ENCODE measurements at places on chromosomes 6 and 20.
A peak's percentile ranks its signal among the peaks of the same experiment; 100 is the strongest.

DNA sequence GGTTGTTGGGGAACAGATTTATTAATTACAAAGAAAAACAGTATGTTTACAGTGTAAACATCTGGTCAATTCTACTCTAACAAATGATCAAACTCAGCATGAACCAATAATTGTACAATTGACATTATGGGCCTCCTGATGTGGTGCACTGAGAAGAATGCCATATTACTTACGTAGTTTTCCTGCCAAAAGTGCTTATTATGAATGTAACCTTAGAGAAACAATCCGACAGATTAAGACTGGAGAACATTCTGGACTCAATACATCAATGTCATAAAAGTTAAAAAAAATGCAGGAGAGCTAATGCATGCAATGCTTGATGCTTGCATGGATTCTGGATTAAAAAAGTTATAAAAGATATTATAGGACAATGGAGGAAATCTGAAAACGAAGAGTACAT, 69.0 kb downstream of the LYRM4 start:
- no peak for DNase-seq

DNA sequence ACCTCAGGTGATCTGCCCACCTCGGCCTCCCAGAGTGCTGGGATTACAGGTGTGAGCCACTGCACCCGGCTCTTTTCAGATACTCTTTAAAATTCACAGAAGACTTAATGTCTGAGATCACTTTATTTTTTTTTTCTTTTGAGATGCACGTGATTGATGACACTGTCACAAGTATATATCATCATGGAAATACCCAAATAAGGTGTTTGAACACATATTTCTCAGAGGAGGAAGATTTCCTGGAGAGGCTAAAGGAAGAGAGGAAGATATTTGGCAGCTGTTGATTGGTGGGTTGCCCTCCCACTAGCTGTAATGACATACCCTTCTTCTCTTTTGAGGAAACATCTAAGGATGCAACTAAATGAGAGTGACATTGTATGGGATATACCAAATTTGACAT, 225.9 kb upstream of the CITED2 start:
- no peak for DNase-seq

GRCh38 chr20:24403406-24403805, 66.0 kb upstream of the SYNDIG1 start:
- no peak for DNase-seq

- peak; percentile 81 for DNase-seq
Observed at GRCh38 chr6:16130932-16131387, 2.1 kb downstream of the MYLIP start.

GRCh38 chr20:4844325-4844724, 122.6 kb downstream of the PRND start:
- DNase-seq, result no peak

- DNase-seq, result no peak
Observed at GRCh38 chr6:144036064-144036834, 28.2 kb upstream of the PLAGL1 start.

DNA sequence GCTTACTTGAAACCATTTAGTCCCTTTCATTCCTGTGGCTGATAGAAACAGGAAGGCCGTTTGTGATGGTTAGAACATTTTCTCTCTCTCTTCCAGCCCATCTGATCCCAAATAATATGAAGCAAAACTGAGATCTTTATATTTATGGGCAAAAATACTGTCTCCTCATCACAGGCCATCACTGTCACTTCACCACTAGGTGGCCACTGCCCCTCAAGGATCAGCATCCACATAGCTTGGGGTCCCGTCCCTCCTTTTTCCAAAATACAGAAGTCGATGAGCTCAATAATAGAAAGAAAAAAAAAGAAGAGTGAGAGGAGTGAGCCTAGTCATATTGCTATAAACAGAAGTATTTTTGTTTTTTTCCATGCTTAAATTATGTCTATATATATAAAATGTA, 46.4 kb upstream of the LAMP5 start:
- no peak for DNase-seq
